ENCODE measurements at places on chromosomes 6 and 20.

DNA sequence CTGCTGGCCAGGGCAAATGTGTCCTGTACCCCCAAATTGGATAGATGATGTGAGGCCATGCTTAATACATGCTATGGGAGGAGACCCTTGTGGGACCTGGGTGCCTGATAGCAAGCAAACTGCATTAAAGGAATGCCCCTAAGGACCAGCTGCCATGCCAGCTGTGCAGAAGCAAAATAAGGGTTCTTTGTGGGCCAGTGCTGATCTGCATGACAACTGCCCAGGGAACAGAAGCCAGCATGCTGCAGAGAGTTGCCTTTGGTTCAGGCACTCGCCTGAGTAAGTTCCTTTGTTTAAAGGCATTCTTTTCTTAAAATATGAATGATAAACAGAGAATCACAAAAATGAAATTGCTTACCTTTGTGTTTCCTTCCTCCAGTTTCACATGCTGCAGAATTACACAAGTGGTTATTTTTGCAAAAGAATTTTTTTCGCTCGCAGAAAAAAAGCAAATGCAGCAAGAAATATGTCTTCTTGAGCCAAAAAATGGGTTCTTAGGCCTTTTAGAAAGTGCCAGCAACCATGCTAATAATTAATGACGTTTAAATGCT is 6.9 kb upstream of the SYNDIG1 start:
- no peak for DNase-seq

- DNase-seq, result no peak
These were observed 158.9 kb downstream of the FNDC1 start for GRCh38 chr6:159328052-159328451.

DNA sequence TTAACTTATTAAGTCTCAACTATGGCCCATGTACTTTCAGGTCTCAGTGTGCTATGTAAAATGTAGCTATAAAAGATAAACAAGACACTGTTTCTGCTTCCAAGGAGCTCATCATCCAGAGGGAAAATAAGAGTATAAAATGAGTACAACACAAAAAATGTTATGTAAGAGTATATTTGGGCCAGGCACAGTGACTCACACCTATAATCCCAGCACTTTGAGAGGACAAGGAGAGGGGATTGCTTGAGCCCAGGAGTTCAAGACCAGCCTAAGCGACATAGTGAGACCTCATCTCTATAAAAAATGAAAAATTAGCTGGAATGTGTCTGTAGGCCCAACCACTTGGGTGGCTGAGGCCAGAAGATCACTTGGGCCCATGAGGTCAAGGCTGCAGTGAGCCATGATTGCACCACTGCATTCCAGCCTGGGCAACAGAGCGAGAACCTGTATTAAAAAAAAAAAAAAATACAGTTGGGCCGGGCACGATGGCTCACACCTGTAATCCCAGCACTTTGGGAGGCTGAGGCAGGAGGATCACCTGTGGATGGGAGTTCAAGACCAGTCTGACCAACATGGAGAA is 124.0 kb downstream of the EDN1 start:
- no peak for DNase-seq

DNA sequence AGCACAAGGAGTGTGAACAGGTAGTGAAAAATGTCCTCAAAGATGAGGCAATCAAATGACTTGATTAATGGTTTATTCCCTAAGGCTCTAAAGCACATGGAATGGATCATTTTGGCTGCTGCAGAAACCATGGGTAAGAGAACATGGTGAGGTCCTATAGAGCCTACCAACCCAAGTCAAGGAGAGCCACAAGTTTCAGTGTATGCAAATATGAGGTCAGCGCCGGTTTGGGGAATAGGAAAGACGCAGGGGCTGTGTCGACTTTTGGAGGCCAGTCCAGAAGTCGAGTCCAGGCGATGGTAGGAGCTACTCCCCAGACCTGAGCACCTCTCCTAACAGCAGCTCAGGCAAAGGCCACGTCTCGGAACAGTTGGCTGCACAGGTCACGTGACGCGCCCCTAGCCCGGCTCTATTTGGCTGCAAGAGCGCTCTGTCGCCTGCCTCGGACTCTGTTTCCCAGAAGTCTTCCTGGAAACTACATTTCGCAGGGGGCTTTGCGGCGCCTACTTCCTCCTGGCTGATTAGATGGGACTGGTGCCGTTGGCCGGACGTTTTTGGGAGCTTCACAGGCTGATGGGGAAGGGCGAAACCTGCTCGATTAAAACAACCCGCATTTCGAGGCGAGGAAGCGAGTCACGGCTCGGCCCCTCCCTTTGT is 74.4 kb upstream of the CHD6 start:
- peak; percentile 93 for DNase-seq

DNA sequence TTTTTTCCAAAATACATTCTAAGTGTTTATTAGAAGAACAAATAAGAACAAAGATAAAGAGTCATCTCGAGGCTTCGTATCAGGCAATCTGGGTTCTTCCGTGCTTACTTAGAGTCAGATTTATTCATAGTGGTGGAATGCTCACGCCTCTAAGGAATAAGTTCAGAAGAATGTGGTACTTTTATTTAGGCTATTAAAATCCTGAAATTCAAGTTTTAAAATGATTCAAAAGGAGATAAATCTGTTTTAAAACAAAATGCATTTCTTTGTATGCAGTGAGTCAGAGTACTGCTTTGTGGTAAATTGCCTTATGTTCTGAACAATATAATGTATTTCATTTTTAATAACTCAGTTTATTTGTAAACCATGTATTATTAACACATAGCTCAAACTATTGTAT is 89.1 kb downstream of the FUT9 start:
- no peak for DNase-seq

- DNase-seq, result no peak
These were observed 618.6 kb downstream of the CBLN4 start for GRCh38 chr20:55386686-55387085.

DNA sequence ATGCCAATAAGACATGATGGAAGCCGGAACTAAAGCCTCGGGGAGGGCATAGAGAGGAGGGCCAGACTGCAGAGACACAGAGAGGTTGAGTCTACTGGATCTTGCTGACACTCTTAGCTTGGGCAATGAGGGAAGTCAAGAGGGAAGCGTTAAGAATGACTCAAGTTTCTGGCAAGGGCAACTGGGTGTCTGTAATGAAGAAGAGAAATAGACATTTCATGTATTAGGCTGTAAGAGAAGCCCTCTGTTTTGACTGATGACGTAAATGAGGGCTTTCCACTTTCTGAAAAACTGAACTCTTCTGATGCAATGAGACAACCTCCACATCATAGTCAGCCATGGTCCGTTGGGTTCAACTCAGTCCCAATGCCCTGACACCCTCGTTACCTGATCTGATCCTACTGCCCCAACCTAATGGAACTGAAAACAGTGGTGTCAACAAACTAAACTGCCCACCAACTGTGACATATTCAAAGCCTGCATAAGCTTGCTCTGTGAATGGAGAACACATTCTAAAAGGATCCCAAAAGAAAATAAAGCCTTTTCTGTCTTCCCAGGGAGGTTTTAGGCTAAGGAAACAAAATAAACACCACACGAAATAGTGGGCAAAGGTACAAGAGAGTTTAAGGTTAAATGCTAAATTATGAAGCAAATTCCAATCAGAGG is 45.8 kb upstream of the PNRC1 start:
- no peak for DNase-seq

DNA sequence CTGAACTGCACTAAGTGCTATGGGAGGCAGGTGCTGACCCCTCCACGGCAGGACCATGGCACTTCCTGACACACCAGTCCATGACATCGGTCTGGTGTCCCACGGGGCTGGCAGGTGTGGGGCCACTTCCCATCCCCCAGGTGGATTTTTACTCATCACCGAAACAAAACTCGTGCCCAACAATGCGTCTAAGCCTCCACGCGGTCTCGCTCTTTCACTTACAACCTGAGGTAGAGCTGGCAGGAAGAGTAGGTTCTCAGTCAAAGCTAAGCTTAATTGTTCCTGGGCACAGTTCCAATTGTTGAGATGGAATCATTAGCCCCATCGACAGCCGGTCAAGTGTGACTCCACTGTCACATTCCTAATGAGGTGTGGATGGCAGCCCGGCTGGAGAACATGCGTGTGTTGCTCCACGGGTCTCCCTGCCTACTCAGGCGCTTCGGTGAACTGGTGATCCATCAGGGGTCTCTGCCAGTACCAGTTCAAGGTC is 125.7 kb downstream of the SLC23A2 start:
- DNase-seq, result no peak

DNA sequence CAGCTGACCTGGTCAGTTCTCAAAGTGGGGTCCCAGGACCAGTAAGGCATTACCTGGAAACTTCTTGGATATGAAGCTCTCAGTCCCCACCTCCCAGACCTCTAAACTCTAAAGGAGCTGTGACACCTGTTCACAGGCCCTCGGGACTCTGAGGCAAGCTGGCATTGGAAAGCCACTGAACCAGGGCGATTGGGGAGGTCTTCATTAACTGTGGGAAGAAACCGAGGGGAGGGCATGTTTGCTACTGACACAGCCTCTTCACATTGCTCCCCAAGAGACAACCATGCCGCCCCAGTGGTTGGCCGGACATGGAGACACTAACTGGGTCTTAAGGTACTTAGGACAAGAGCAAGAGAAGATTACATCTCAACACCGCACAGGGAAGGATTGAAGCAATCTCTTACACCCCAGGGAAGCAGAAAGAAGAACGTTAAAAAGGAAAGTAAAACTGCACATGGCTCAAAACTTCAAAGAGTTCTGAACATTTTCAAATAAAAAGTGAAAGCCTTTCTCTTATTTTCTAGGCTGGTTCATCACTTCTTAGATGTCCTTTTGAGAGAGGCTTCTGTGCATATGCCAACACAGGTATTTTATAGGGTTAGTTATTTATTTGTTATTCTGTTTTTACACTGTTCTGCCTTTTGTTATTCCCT is 210.0 kb upstream of the CST7 start:
- no peak for DNase-seq

GRCh38 chr20:57724610-57725405 is 15.0 kb upstream of the PMEPA1 start:
- DNase-seq, result no peak

GRCh38 chr6:75409928-75410327 is 83.7 kb downstream of the FILIP1 start:
- DNase-seq, result no peak

DNA sequence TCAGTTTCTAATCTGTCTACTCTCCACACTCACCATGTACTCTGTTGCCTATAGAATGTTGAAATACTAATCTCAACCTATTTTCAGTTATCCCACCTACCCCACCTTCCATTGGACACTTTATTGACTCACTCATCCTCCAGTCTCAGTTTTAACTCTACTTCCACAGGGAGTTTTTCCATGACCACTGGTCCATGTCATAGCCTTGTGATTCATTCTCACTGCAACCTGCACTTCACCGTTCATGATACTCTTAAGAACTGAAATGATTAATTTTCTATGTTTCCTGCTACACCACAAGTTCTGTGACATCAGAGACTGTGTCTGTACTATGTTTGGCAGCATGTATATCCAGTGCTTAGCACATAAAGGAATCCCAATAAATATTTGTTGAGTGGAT is 122.8 kb upstream of the HSF2 start:
- no peak for DNase-seq

DNA sequence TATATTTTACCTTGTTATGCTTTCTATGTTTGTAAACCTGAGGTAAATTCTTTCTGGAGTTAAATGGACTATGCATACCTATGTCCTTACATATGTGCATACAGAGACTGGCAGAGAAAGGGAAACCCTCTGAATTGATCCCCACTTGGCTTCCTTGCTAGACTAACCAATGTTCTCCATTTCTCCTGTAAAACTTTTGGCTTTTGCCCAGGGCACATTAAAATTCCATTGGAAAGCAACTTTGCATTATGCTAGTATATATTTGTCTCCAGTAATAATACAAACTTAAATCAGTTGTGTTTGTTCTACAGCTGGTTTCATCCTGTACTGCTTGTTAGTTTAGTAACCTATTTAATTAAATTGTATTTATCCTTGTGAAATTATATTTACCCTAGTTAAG is 646.0 kb upstream of the MARCKS start:
- DNase-seq, result no peak

DNA sequence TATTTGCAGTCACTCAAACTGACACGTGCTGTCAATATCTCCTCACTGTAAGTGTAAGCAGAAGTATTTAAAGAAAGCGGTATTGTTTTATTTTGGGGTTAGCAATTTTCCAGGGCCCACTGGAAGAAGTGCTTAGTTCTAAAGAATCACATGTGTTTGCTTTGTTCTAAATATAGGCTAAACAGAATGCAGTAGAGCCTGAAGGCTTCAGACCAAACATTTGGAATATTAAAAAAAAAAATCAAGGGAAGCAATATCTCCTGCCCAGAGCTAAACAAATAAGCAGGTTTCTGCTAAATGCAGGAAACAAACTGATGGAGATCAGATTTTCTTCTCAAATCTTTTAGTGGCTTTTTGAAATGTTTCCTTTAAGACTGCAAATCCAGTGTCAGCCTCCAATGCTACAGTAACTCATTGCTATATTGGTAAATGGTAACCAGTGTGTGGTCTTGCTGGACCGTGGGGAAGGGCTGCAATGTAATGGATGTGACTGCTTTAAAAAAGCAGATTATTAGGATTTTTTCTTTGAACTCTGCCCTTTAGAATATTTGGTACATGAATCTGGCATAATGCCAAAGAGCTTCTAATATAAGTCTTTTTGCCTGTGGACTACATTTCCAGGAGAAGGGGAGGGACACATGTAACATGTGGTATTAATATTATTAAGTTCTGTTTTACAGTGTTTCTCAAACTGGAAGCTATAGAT is 317.1 kb upstream of the FERMT1 start:
- no peak for DNase-seq

DNA sequence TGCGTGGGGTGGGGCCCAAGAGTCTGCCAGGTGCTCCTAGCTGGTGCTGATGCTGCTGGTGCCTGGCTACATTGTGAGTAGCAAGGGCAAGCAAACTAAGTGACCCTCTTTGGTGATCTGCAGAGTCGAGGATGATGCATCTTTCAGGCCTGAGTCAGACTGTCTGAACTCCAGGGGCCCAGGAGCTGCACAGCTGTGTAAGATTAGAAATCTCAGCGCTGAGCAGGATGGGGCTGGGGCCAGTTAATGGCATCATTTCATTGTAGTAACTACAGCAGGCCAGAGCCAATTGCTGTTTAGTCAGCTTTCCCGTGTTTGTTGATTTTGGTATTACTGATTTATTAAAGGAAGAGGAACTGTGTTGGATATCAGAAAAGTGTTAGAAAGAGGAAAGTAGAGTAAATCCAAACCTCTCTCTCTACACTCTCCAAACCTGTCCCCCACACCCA is 365.2 kb downstream of the PAX1 start:
- DNase-seq, result no peak

- no peak for DNase-seq
These were observed 65.1 kb downstream of the CGA start for GRCh38 chr6:87029711-87030314.

- no peak for DNase-seq
These were observed 26.9 kb downstream of the ARMC2 start for GRCh38 chr6:108875161-108875555.
